ENCODE measurements at places on chromosomes 2 and 18. TPM values are rescaled to one million over a fixed set of nuclear protein-coding genes. Genes with fewer than 3 reads are reported as not detected.
A peak's percentile ranks its signal among the peaks of the same experiment; 100 is the strongest.

DNA sequence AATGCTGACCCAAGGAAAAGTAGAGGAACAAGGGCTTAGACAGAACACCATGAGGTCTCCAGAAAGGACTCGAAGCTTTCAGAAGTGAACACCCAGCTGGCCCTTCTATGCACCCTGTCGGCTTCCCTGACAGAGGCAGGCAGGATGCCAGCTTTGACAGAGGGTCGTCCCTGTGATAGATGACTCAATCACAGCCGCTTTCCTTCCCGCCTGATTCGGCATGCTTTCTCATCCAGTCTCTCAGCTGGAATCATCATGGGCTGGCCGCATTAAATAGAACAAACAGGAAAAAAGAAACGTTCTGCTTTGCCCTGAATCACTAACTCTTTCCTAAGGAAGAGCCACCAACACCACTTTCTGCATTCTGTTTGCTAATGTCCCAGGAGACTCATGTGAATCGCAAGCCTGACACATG, 140.3 kb upstream of the RAB12 start:
- ATAC-seq = peak; percentile 91

GRCh38 chr18:58947136-58947732, 82.6 kb downstream of the ZNF532 start:
- ATAC-seq = no peak

DNA sequence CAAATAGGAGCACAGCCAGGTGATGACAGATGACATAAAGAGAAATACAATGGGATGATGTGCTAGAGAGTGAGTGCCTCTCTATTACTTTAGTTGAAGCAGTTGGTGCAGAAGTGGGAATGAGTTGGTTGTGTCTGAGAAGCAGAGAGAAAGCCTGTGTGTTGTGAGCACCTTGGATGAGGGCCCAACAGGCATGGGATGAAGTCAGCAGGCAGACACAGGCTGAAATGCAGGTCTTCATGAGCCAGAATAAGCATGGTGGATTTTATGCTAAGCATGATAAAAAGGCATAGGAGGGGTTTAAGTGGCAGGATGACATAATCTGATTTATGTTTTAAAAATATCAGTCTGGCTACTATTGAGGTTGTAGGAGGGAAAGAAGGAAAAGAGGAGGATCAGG, 71.5 kb downstream of the KLHL14 start:
- peak; percentile 67 for ATAC-seq

GRCh38 chr2:51105811-51106210, 73.9 kb upstream of the NRXN1 start:
- ATAC-seq = no peak

DNA sequence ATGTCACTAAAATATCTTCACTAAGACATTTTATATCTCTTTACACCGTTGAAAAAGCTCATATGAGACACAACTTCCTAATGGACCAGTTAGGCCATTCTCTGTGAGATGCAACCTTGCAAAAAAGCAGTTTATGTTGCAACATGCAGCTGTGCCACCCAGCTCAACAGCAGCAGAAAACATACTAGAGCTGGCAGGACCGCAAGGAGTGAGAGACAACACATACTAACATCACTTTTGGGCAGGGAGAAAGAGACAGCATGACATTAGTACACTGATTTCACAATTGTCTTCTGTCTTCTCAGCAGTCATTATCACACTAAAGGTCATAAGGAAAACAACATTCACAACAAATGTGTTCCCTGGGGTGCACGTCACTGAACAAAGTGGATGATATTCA, 122.9 kb downstream of the EPB41L3 start:
- no peak for ATAC-seq

DNA sequence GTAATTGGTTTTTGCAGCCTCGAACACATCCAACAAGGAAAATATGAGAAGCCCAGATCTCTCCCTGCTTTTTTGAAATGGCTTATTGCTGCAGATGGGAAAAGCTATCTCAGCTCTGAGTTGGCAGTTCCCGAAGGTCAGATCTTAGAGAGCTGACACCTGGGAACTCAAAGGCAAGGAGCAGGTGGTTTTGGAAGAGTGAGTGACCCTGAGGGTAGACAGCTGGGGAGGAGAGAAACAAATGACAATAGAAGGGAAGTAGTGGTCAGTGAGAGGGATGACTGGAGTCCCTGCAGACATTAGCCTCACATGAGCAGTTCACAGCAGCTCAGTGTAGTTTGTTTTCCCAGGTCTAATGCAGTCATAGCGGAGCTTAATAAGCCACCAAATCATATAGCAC, 317.9 kb downstream of the STK39 start:
- ATAC-seq = no peak

Gene DYSF
- total RNA-seq = 0.64 TPM

Gene FAM228A
- total RNA-seq = 0.15 TPM

Gene LYG2
- not detected for total RNA-seq

DNA sequence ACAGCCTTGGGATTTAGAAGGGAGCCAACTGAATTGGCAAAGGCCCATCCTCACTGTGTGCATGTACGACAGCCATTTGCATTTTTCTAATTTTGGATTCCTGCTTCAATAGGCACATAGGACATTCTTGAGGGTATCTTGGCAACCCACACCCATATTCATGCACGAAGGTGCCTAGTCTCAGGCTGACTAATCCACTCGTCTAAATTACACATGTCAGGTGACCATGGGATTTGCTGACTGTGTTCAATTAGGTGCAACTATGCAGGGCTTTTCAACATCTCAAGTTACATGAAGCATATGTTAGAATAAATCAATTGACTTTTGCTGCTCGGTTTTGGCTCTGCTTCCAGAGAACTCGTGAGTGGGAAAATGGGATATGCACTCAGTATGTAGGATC, 249.7 kb downstream of the SP3 start:
- ATAC-seq = peak; percentile 80

Gene CDK5R2
- 4.6 TPM for total RNA-seq

Gene ZNF804A
- 6.6 TPM for total RNA-seq

DNA sequence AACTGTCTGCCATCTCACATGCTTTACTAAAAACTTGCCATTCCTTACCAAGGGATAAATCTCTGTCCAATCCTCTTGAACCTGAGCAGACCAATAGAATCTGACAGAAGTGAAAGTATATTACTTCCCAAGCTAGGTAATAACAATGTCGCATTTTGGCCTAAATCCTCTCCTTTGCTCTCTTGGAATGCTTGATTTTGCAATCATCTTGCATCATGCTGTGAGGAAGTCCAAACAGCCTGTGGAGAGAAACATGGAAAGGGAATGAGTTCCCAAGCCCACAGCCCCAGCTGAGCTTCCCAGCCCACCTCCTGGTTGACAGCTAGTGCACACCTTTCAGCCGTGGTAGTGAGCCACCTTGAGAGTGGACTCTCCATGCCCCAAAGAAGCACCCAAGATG, 540.6 kb downstream of the STK39 start:
- ATAC-seq = no peak

DNA sequence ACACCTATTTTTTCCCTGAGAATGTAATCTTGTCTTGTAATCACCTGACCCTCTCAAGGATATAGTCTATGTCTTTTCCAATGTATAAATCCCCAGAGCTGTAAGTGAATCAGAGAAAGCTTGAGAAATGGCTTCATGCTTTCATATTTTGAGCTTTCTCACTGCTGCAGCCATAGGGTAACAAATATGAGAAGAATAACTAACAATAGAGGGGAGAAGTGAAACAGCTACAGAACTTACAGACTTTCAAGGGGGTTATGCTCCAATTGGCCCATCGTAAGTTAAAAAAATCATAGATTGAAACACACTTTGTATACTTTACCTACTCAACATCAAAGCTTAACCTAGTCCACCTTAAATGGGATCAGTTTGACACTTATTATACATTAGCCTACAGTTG, 111.0 kb downstream of the CNTNAP5 start:
- ATAC-seq = no peak

DNA sequence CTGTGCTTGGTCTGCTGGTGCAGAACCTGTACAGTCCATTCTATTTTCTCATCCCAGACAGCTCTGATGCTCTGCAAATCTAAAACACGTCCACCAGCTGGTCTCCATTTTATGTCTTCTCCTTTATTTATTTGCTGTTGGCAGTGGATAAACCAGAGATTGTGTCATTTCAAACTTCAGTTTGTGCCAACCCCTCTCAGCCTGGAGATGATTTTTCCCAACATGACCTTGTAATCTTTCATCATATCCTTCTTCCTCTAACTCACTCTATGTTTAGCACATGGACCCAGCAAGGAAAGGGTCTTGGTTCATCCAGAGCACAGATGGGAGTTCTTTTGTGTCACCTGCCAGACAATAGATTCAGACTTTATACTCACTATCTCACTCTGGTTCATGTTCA, 273.2 kb downstream of the MTX2 start:
- ATAC-seq = no peak

GRCh38 chr2:203786549-203787351, 80.3 kb downstream of the CD28 start:
- ATAC-seq = no peak

GRCh38 chr2:37713258-37713700, 41.8 kb upstream of the CDC42EP3 start:
- ATAC-seq = peak; percentile 87

DNA sequence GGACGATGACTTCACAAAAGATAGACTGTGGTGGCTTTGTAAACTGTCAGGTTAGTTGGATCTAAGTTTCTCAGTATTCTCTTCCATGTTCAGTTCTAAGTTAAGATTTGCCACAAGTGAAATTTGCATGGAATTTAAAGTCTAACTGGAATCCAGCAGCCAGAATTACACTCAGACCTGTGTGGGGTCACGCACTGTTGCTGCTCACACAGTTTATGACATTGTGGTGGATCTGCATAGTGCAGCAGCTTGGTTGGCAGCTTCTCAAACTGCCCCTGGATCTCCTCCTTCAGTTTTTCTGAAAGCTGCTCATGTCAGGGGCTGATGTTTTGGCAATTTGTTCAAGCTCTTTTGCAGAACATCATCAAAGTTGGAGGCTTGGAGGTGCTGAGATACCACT, 228.1 kb upstream of the KCNJ3 start:
- ATAC-seq = peak; percentile 66

Gene FSHR
- total RNA-seq = 1.6 TPM

Gene KCTD1
- total RNA-seq = 17.2 TPM

- peak; percentile 92 for ATAC-seq
These were observed 7.1 kb upstream of the NAPG start for GRCh38 chr18:10518595-10519255.

DNA sequence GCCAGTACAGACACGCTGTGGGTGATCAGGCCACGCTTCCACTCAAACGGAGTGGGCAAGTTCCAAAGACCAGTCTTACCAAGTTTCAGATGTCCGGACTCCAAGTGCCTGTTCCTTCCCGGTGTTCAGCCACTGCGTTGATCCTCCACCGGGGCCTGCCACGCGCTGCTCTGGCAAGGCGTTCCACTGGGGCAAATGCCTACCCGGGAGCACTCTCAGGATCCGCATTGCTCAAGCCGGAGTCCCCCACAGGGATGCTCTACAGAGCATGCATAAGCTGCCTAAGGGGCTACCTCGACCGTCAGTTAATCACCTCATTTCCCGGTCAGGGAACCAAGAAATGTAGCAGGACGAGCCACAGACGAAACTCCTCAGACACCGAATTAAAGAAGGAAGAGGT, 37.0 kb upstream of the CLASP1 start:
- no peak for ATAC-seq

- no peak for ATAC-seq
These were observed 81.9 kb downstream of the DGKD start for GRCh38 chr2:233436191-233436581.

Gene SH3RF3
- 3.5 TPM for total RNA-seq

Gene GAL3ST2
- total RNA-seq = not detected

Gene SFT2D3
- not detected for total RNA-seq

GRCh38 chr2:119455066-119455718, 23.5 kb downstream of the TMEM37 start:
- ATAC-seq = no peak

Gene CCT4
- total RNA-seq = 161 TPM

Gene FHOD3
- total RNA-seq = 32.3 TPM

DNA sequence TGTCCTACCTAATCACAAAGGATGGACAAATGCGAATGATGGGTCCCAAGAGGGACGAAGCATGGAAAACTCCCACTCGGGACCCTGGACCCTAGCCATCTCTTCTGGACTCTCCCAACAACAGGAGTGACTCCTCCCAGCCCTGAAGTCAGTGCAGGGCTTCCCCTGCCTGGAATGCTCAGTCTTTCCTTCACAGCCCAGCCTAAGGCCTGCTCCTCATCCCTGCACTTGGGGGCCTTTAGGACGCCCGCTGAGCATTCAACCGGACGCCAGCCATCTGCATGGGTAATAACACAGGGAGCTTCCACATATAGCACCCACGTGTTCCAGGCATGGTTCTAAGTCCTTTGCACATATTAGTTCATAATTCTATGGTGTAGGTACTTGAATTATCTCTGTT, 237.5 kb downstream of the KLHL29 start:
- ATAC-seq = no peak

DNA sequence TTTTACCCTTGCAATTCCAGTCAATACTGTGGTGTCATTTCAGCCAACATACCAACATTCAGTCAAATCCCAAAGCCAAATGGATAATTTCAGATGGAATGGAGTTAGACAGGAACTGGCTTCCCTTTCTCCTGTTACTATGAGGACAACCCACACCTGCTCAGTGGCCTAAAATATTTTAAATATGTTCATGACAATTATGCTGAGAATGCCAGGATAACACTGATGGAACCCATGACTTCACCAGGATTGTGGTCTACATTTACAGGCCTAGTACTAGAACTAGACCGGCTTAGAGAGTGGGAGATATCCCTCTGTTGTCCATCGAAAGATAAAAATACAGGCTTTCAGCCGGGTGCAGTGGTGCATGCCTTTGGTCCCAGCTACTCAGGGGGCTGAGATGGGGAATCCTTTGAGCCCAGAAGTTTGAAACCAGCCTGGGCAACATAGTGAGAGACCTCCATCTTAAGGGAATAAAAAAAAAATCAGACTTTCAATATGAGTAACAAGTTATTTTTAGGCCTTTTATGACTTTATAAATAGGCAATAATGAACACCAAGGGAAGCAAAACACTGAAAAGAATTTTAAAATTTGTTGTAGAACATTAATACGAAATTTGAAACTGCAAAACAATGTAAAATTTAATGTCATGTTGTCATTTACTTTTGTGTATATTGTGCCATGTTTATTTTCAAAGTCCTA, 14.2 kb downstream of the GPATCH11 start:
- no peak for ATAC-seq

GRCh38 chr2:237581751-237582746, 8.5 kb downstream of the RAB17 start:
- peak; percentile 87 for ATAC-seq

Gene TSPYL6
- 0.08 TPM for total RNA-seq

DNA sequence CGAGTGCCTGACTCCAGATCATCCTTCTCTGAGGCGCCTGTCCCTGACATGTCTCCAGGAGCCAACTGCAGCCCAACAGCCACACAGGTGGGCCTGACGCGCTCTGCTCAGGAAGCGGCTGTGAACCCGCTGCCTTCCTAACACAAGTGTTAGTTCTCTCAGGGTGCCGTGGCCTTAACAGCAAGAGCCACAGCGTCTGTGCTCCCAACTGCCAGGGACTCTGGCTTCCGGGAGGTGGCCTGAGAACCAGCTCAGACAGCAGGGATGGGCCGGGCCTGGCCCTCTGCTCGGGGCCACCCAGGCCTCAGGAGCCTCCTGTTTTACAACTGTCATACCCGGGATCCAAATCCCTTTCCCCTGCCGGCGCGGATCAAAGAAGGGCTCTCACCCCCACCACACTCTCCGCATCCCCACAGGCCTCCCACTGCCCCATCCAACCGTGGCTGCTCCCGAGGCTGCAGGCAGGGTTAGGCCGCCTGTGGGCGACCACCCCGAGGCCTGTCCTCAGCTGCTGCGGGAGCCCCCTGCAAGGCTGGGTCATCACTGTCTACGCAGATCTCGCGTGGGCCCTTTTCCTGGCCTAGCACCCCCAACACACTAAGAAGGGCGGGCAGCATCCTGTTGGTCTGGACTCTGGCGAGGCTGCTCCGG, 114.2 kb upstream of the ZNF236 start:
- ATAC-seq = peak; percentile 26

Gene FBXO36
- total RNA-seq = 2.0 TPM

Data from motor neuron (in vitro differentiated cells).